A549 (cell line): ENCODE measurements at places on chromosomes 11 and 22.

DNA sequence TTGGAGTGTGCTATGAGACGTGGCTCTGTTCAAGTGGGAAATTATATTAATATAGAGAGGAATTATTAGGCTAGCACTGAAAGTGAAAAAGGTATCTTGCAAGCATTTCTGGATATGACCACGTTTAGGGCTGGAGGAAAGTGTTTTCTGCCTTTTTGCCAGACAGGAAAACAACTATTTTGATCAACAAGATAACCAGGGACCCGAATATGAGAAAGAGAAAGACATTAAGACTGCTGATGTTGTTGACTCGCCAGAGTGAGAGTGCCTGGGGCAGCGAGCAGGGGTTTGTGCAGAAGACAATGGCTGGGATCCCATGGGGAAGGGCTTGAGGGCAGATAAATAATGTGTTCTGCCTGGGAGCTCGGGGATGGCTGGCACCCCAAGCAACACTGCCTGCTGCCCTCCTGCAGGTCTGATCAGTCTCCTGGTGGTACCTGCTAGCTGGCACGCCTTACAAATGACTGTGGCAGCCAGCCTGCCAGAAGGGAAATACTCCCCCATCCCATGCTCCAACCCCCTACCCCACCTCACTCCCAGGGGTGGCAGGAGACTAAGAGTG is 23.1 kb upstream of the CHST1 start:
- DNase-seq: no peak

GRCh38 chr22:36425977-36426523 is 38.3 kb upstream of the MYH9 start:
- peak; percentile 53 for DNase-seq

- no peak for DNase-seq
These were observed 74.0 kb upstream of the TTC12 start for GRCh38 chr11:113240389-113240788.

DNA sequence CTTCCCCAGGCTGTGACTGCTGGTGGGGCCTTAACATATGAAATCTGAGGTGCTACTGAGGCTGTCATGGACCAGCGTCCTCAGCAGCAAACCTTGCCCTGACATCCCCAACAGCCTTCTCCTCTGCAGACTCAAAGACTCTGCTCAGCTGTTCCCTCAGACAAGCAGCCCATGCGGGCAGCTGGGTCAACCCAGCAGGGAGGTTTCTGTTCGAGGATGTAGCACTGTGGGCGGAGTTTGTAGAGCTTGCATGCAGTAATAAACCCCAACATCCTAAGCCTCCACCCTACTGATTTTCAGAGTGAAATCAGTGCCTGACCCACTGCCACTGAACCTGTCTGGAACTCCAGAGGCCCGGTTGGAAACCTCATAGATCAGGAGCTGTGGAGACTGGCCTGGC is 88.8 kb upstream of the XKR3 start:
- DNase-seq: no peak

DNA sequence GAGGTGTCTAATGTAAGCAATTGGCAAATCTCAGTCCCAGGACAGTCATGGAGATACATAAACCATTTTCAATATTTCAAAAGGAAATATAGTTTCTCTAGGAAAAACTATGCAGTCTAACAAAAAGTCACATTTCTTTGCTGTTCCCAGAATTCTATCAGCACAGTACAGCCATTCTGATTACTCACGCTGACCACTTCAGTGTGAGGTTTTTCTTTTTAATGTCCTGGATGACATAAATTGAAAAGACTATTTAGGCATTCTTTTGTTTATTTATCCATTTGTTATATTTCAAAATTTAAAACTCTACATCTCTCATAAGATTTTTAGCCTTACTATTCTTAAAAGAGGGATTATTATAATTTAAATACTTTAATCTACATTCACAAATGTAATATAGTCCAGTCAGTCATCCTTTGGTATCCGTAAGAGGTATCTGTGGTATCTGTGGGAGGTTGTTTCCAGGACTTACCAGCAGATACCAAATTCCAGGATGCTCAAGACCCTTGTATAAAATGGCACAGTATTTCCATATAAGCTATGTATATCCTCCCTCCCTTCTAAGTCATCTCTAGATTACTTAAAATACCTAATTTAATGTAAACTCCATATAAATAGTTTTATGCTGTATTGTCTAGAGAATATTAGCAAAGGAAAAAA is 331.1 kb upstream of the PITPNB start:
- no peak for DNase-seq

- DNase-seq: peak; percentile 82
These were observed 57.0 kb downstream of the LRRC74B start for GRCh38 chr22:21102659-21103267.

DNA sequence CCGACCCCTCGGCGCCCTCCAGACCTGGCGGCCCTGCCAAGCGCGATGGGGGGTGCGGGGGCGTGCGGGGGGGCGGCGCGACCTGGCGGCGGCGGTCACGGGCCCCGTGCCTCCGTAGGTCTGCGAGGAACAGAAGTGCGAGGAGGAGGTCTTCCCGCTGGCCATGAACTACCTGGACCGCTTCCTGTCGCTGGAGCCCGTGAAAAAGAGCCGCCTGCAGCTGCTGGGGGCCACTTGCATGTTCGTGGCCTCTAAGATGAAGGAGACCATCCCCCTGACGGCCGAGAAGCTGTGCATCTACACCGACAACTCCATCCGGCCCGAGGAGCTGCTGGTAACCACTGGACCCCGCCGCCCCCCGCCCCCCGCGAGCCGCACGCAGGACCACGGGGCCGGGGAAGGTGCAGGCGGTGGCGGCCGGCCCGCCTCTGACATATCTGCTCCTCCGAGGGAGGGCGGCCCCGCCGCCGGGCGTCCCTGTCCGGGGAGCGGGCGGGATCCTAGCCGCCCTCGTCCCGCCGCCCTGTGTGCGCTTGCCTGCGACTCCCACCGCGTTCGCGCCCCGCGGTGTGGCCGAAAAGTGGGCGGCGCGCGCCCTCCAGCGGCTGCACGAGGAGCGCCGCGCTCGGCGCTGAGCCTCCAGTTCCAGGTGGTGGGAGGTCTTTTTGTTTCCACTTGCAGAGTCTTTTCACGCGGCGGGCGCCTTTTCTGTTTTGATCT is 2.1 kb downstream of the CCND1 start:
- peak; percentile 55 for DNase-seq

- DNase-seq: no peak
These were observed 3.1 kb downstream of the HMBS start for GRCh38 chr11:119087747-119088241.

- no peak for DNase-seq
These were observed 10.5 kb downstream of the STARD10 start for GRCh38 chr11:72783144-72783905.

- DNase-seq: no peak
These were observed 423.9 kb downstream of the MN1 start for GRCh38 chr22:27377501-27378295.

DNA sequence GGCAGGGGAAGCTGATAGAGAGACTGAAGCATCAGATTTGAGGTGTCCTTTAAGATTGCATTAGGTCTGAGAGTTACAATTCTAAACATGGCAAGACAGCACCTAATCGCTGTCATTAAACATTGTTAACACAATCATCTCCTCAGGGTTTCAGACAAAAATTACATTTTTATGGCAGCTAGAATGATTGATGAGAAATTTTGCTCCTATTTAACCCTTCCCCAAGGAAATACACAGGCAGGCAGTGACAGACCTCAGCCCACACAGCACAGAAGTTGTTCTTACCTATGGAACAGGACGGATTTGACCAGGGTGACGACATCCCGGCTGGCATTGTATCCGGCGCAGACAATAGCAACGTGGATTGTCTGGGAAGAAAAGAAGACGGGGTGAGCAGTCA is 294.3 kb downstream of the LARGE1 start:
- DNase-seq: no peak
